Naive thymus-derived CD8-positive, alpha-beta T cell (primary cell): ENCODE measurements at places on chromosomes 2 and 18.

DNA sequence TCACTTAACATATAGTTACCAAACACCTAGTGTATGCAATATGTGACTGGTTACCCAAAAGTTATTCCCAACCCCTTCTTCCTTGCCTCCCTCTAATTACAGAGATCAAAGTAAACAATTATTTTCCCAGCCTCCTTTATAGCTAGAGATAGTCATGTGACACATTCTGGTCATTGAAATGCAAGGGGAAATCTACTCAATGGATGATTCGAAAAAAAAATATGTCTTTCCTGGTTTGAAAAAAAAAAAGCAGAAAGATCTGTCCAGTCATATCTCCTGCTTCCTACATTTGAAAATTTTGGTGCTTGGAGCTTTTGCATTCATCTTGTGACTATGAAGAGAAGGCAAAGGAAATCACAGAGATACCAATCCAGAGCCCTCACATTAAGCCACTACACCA lies 27.6 kb upstream of the UGP2 start:
- no peak overlapping the region for H3K27ac ChIP-seq
- no peak overlapping the region for H3K4me3 ChIP-seq
- H3K27me3 ChIP-seq, result no peaks in the 10 kb centered on the region

DNA sequence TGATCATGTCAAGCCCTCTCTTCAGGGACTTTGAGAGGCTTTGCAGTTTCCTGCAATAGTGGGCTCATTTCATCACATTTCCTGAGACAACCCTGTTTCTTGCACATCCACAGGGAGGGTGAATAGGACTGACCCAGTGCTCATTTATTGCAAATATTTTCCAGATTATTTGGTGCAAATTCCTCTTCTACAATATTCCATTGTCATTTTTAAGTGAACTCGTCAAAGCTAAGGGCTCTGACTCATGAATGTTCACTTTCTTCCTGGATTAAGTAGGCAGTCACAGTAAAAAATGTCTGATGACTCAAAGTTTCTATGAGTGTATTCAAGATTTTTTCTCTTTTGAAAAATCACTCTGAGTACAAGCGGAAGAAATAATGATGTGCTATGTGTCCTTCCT lies 225.5 kb upstream of the GALNT5 start:
- H3K27me3 ChIP-seq, result no peaks in the 10 kb centered on the region
- H3K27ac ChIP-seq, result no peak overlapping the region
- DNase-seq, result no peak
- H3K4me3 ChIP-seq, result no peak overlapping the region
- H3K4me1 ChIP-seq, result no peaks in the 10 kb centered on the region
- H3K36me3 ChIP-seq, result no peaks in the 10 kb centered on the region

DNA sequence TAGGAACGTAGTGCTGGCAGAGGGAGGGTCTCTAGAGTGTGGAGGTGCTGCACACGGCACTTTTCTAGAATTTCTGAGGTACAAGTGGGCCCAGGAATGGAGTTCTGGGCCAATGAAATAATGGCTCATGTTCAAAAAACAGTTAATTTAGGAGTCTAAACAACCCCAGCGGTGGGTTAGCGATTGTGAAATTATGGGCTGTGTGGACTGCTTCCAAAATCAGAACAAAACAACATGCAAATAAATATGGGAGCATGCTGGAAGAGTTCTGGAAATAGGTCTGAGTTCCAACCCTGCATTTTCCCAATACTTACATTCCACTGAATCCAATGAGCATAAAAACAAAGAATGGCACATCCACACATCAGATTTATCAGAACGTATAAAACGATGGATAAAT lies 317.6 kb downstream of the AFF3 start:
- DNase-seq, result no peak
- no peak overlapping the region for H3K27ac ChIP-seq
- peaks cover 2% of the 10 kb centered on the region for H3K27me3 ChIP-seq
- H3K4me1 ChIP-seq, result no peaks in the 10 kb centered on the region
- no peak overlapping the region for H3K4me3 ChIP-seq

- H3K36me3 ChIP-seq, result no peaks in the 10 kb centered on the region
- no peaks in the 10 kb centered on the region for H3K27me3 ChIP-seq
- no peak overlapping the region for H3K4me3 ChIP-seq
- H3K4me1 ChIP-seq, result no peaks in the 10 kb centered on the region
- H3K27ac ChIP-seq, result no peak overlapping the region
Observed at GRCh38 chr18:37689841-37690240, 124.2 kb upstream of the CELF4 start.

DNA sequence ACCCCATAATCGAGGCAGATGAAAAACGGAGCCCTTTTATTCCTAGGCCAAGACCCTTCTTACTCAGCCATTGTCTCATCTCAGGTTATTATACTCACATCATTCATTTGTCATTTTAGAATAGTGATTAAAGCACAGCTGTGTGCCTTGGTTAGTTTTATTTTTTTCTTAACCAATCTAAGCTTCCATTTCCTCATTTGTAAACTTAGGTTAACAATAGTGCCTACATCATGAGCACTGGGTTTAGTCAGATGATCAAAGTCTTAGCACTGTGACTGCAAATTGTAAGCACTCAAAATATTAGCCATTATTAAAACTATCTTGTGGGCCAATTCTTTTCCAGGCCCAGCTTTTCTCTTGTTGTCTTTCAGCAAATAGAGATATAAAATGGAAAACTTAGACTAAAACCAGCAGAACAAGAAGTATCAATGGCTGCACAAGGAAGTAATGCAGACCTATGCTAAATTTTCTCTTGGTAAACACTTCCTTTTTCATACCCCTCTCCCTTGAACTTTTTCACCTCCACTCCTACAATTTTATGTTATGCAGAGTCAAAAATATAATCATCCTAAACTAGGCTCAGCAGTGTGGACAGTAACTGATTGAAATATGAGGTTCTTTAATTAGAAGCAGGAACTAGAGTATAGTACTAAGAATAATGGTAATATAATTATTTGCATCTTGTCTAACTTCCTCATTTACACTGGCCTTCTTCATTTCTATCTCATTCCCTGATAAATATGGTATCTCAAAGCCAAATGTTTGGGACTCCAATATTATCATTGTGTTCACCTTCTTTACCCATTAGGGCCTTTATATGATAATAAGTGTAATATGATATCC lies 21.5 kb upstream of the GALNT3 start:
- H3K4me1 ChIP-seq, result no peaks in the 10 kb centered on the region
- no peak for DNase-seq
- no peaks in the 10 kb centered on the region for H3K27me3 ChIP-seq
- peaks cover 18% of the 10 kb centered on the region for H3K36me3 ChIP-seq
- no peak overlapping the region for H3K4me3 ChIP-seq

GRCh38 chr2:11691076-11691660 lies 21.2 kb upstream of the NTSR2 start:
- H3K4me1 ChIP-seq, result peaks cover 10% of the 10 kb centered on the region
- H3K27ac ChIP-seq, result no peak overlapping the region
- peaks cover 7% of the 10 kb centered on the region for H3K27me3 ChIP-seq
- H3K4me3 ChIP-seq, result no peak overlapping the region
- no peak for DNase-seq
- H3K36me3 ChIP-seq, result no peaks in the 10 kb centered on the region

- no peak for DNase-seq
- peaks cover 8% of the 10 kb centered on the region for H3K36me3 ChIP-seq
- H3K27me3 ChIP-seq, result no peaks in the 10 kb centered on the region
- H3K4me1 ChIP-seq, result peaks cover 49% of the 10 kb centered on the region
Observed at GRCh38 chr18:76371301-76372203, 123.5 kb downstream of the ZNF516 start.

GRCh38 chr2:75166491-75166890 lies 32.8 kb downstream of the TACR1 start:
- DNase-seq, result no peak
- no peak overlapping the region for H3K4me3 ChIP-seq
- no peaks in the 10 kb centered on the region for H3K4me1 ChIP-seq
- H3K36me3 ChIP-seq, result no peaks in the 10 kb centered on the region
- H3K27ac ChIP-seq, result no peak overlapping the region

DNA sequence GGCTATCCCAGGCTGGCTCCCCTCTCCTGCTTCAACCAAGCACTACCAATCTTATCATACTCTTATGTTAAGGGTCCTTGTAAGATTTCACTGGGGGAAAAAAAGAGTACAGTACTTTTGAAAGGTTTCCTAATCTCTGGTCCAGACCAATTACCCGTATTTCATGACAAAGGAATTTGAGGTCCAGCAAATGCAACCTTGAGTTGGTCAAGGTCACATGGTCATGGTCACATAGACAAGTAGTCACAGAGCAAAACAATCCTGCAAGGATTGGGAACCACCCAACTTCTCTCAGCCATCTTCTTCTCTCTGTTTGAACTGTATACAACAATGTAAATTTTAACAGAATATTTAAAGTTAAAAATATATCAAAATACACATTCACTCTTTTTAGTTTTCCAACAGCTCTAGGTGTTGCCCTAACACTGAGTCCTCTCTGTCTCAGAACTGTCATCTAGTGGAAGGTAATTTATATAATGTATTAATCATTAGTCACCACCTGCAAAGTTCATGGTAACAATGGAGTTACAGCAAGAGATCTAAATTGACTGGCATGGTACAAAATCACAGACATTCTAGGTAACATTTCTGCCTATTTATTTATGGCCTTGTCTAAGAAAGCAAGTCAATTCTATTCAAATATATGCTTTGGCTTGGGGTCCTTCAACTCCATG lies 21.5 kb downstream of the DTNB start:
- peaks cover 37% of the 10 kb centered on the region for H3K36me3 ChIP-seq
- H3K4me1 ChIP-seq, result peaks cover 16% of the 10 kb centered on the region
- H3K4me3 ChIP-seq, result no peak overlapping the region
- no peak overlapping the region for H3K27ac ChIP-seq
- DNase-seq, result no peak

- no peaks in the 10 kb centered on the region for H3K4me1 ChIP-seq
- H3K36me3 ChIP-seq, result no peaks in the 10 kb centered on the region
- no peak overlapping the region for H3K27ac ChIP-seq
Observed at GRCh38 chr2:123999681-124000080, 25.4 kb upstream of the CNTNAP5 start.

DNA sequence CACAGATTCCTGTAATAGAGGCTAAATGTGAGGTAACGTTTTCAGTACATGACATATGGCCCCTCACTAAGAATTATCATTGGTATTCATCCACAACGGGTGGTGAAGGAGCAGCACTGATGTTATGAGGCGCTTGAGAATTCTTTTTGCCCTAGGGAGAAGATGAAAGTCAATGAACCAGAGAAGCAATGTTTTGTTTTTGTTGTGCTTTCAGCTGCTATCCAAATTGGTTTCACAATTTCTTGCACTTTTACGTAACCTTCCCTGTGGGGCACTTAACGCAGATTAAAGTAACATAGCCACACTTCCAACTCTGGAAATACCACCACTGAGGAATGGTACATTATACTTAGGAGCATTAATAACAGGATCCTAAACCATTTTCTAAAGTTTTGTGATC lies 13.3 kb upstream of the CCDC85A start:
- no peak overlapping the region for H3K27ac ChIP-seq
- peaks cover 9% of the 10 kb centered on the region for H3K27me3 ChIP-seq
- no peaks in the 10 kb centered on the region for H3K4me1 ChIP-seq
- no peak for DNase-seq
- H3K4me3 ChIP-seq, result no peak overlapping the region
- H3K36me3 ChIP-seq, result no peaks in the 10 kb centered on the region

GRCh38 chr2:30454571-30454970 lies 7.5 kb downstream of the LCLAT1 start:
- no peak overlapping the region for H3K4me3 ChIP-seq
- DNase-seq, result no peak
- H3K36me3 ChIP-seq, result peaks cover 12% of the 10 kb centered on the region
- H3K27me3 ChIP-seq, result no peaks in the 10 kb centered on the region

GRCh38 chr18:7325126-7325430 lies 94.2 kb downstream of the LRRC30 start:
- H3K27ac ChIP-seq, result no peak overlapping the region
- no peaks in the 10 kb centered on the region for H3K27me3 ChIP-seq
- H3K36me3 ChIP-seq, result no peaks in the 10 kb centered on the region

DNA sequence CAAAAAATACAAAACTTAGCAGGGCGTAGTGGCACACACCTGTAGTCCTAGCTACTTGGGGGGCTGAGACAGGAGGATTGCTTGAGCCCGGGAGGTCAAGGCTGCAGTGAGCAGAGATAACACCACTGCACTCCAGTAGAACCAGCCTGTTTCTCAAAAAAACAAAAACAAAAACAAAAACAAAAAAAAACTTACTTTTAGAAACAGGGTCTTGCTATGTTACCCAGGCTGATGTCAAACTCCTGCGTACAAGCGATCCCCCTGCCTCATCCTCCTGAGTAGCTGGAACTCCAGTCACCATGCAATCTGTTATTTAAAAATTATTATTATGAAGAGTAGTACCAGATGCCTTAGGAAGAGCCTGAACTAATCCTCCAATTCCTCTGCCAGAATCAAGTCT lies 35.0 kb upstream of the GLI2 start:
- H3K36me3 ChIP-seq, result no peaks in the 10 kb centered on the region
- H3K4me1 ChIP-seq, result peaks cover 2% of the 10 kb centered on the region
- no peak for DNase-seq
- no peak overlapping the region for H3K4me3 ChIP-seq
- H3K27me3 ChIP-seq, result peaks cover 8% of the 10 kb centered on the region
- H3K27ac ChIP-seq, result no peak overlapping the region

DNA sequence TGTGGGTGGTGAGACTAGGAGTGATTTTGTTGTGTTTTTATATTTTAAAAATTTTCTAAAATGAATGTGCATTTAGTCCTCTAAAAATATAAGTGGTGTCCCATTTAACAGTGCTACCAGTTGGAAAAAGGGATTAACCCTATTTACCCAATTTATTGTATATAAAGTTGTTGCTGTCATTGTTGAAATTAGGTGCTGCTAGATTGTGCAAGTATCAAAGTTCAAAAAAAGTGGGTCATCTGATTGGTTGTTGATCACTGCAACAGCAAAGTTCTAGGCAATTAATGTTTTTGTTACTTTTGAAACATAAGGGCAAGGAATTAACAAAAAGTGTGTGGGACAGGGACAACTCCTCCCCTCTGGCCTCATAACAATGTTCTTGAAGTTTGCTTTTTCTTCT lies 40.6 kb downstream of the ADNP2 start:
- no peak overlapping the region for H3K4me3 ChIP-seq
- no peak overlapping the region for H3K27ac ChIP-seq
- DNase-seq, result no peak
- H3K36me3 ChIP-seq, result no peaks in the 10 kb centered on the region
- peaks cover 16% of the 10 kb centered on the region for H3K4me1 ChIP-seq

GRCh38 chr2:218961651-218962570 lies 2.4 kb downstream of the CDK5R2 start:
- H3K27ac ChIP-seq, result no peak overlapping the region
- peaks cover 83% of the 10 kb centered on the region for H3K27me3 ChIP-seq
- no peak overlapping the region for H3K4me3 ChIP-seq
- peaks cover 6% of the 10 kb centered on the region for H3K36me3 ChIP-seq
- peaks cover 12% of the 10 kb centered on the region for H3K4me1 ChIP-seq
- DNase-seq, result no peak

DNA sequence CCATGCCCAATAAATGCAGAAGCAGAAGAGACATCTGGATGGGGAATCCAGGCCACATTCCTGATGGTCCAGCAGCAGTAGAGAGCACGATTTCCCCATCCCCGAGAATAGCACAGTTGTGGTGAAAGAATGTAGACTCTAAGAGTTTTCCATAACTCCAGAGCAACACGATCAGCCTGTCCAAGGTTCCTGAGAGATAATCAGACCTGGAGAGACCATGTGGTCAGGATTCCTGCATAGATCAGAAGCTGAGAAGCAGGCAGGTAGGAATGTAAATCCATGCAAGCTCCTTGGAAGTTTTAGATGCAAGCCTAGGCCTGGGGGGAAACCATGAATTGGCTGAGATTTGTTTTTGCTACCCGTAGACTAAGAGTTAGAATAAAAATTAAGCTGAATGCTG lies 34.2 kb upstream of the PTPRM start:
- peaks cover 7% of the 10 kb centered on the region for H3K27me3 ChIP-seq
- no peak overlapping the region for H3K27ac ChIP-seq

GRCh38 chr2:200382874-200383273 lies 76.4 kb downstream of the SPATS2L start:
- no peak for DNase-seq
- H3K36me3 ChIP-seq, result no peaks in the 10 kb centered on the region
- peaks cover 22% of the 10 kb centered on the region for H3K4me1 ChIP-seq
